ENCODE measurements at places on chromosomes 16 and 17. TPM values are rescaled to one million over a fixed set of nuclear protein-coding genes. Genes with fewer than 3 reads are reported as not detected.

The KIF2B gene
- polyA plus RNA-seq: not detected

The TRIM72 gene
- 0.06 TPM for polyA plus RNA-seq

The AATK gene
- 3.9 TPM for polyA plus RNA-seq

The HBA2 gene
- 948 TPM for polyA plus RNA-seq

DNA sequence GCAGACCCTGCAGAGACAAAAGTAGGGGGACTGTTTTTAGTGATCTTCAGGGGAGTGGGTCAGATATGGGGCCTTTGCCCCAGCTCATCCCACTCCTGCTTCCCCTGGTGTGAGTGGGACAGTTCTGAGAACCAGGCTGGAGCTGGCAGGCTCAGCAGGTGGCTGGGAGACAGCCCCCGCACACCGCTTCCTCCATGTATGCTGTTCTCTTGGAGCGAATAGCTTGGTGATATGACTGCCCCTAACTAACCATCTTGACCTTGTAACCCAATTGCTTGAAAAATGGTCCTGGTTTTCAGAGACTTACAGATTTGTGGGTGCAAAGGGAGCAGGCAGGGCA, 61.5 kb downstream of the PRMT7 start:
- no peak for DNase-seq

DNA sequence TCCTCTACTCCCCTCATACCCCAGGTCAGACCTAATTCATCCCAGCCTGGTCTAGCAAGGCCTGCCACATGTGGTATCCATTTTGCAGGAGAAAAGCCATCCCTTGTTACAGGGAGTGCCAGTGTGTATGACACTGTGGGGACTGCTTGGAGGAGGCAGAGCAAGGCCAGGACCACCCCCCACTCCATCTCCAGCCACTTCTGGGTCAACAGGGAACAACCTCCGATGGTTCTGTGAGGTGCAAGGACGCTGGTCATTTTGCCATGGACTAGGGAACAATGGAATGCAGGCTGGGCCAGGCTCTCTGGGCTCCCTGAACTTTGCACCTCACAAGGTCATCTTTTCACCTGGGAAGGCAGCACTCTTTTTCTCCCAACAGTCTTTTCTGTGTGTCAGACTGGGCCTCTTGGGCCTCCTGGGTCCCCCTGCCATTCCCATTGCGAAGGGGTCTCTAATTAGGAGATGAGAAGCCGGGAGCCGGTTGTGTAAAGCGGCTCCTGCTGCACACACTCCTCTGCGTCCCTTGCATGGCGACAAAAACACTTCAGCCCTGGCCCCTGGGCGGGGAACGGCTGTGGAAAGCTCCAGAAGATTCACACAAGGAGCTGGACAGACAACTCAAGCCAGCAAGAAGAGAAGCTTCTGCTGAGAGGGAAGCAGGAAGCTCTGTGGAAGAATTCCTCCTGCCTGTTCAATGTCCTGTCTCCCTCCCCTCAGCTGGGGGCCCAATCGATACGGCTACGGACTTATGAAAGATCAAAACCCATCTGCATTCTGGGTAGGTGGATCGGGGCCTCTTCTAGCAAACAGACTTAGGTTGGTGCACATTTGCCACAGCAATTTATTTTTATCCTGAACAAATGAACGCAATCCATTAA, 38.5 kb upstream of the MTSS2 start:
- DNase-seq: no peak

DNA sequence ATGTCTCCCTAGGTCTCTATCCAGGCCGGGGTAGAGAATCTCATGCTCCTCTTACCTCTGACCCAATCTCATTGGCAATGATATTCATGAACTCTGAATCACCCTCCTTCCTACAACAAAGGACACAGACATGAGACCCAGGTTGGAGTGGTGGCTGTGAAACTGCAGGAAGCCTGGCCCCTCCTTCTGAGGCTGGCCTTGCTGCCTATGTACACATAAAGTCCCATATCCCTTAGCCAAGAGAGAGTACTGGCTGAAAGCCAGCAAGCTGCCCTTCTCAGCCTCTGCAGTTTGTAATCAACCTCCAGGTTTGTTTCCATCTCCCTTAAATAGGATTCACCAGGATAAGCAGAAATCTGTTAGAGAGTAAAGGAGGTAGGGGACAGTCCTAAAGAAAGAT, 10.6 kb downstream of the AARSD1 start:
- no peak for DNase-seq

DNA sequence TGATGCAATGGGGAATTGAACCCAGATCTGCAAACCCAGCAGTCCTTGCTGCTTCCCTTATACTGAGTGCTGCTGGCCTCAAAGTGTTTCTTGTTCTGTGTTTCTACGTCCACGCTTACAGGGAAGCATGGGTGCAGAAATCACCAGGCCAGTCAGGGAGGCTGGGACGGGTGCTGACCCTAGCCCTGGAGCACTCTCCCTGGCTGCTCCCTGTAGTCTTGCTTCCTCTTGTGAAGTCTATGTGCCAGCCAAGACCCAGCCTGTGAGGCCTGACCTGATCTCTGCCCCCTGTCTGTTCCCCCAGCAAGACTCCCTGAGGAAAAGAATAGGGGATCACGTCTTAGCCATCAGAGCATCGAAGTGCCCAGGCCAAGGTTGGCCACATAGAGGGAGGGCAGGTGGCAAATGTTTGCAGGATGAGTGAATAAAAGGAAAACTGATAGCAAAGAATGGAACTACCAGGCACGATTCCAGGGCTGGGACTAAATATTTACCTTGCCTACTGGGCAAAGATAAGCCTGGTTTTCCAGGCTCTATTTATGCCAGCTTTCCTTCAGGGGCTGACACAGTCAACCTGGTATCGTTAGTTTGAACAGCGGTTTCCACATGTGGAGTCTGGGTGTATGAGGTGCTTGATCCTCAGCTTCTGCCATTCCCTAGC, 41.2 kb upstream of the RHOT1 start:
- no peak for DNase-seq

- DNase-seq: no peak
Observed at GRCh38 chr16:56716761-56717160, 13.2 kb upstream of the NUP93 start.

DNA sequence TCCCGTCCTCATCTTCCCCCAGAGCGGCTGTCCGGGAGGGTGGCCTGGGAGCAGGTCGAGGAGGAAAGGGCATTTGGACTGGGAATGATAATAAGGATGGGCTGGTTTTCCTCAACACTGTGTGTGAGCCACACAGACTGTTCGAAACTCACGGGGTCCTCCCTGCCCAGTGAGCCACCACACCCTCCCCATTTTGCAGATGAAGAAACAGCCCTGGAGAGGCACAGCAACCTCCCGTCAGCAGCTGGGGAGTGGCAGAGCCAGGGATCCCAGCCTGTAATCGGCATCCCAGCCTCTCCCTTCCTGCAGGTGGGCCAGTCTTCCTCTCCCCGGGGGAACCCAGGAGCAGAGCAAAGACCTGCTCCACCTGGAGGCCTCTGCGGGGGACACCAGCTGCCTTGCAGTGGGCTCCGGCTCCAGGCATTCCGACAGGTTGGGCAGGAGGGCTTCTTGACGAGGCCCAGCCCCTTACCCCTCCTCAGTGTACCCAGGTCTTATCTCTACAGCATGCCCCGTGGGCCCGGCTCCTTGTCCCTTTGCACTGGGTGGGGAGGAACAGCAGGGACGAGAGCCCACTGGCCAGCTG, 23.8 kb downstream of the ENGASE start:
- no peak for DNase-seq

DNA sequence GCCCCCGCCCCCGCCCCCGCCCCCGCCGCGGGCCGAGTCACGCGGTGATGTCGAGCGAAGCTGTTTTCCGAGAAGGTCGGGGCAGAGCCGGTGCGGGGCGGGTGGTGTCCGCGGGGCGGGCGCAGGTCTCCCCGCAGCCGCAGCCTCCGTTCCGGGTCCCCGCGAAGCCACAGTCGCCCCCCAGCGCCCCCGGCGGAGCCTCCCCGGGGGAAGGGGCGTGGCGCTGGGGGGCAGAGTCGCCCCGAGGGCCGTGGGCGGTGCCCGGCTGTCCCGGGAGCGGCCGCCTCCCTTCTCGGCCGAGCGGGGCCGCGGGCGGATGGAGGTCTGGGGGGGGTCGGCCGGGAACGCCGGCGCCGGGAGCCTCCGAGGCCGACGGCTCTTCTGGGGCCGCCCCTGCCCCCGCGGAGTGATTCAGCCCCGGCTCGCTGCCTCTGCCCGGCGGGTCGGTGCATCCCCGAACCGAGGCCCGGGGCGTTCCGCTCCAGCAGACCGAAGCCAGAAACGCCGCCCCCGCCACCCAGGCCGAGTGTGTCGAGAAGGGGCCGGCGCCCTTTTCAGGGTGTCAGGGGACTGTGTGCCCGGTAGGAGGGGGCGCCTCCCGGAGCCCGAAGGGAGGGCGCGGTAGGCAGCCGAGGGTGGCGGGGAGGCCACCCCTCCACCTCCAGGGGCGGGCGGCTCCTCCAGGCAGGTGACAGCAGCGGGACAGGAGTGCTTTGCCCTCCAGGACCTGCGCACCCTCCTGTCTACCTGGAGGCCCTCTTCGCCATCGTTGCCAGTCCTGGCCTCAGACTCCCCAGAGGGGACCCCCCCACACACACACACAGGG, 1.7 kb downstream of the METRNL start:
- DNase-seq: no peak

- no peak for DNase-seq
Observed at GRCh38 chr17:2419486-2419885, 18.6 kb upstream of the MNT start.

Measured in right renal cortex interstitium (tissue), 3 donors.